SJSA1 (cell line): ENCODE measurements at places on chromosomes 3 and 15. TPM values are rescaled to one million over a fixed set of nuclear protein-coding genes. Genes with fewer than 3 reads are reported as not detected.

DNA sequence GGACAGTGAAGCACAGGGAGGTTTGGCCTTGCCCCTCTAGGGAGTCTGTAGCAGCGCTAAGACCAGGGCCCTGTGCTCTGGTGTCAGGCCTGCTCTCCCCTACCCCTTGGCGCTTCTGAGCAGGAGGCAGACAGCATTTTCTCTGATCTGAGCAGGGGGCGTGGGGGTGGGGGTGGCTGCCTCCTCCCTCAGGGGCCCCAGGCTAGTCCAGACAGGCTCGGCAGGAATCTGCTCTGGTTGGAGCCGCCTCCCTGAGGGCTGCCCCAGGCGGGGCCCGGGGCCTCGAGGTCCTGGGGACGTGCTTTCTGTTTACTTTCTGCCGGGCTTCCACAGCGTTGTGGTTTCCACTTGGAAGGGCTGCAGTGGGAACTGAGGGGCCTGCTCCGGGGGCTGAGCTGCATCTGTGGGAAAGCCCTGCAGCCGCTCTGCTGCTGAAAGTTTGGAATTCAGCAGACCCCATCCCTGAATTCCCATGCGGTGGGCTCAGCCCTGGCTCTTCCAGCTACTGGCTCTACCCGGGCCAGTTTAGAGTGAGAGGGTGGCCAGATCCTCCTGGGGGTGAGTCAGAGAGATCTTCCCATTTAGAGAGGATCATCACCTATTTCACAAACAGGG, 105.4 kb downstream of the LINGO1 start:
- DNase-seq, result peak; percentile 69

DNA sequence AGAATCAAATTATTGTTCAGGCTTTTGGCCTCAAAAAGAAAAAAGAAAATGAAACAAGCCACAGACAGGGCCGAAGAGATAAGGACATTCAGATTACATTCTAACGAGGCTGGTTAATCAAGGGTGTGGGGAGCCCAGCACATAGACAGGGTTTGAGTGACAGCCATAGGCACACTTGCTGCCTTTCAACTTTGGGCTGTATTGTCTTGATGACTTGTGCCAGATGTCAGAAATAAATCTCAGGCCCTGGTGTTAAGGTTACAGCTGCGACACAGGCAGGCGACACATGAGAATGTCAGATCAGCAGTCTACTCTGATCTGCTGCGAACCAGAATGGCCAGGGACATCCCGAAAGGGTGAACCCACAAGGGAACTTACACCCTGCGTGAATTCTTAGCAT, 231.2 kb upstream of the ARRDC4 start:
- no peak for DNase-seq

- DNase-seq, result no peak
Observed at GRCh38 chr3:16514021-16514700, 662 bp upstream of the RFTN1 start.

Gene BLM
- 25.0 and 51.0 TPM in 2 replicates for total RNA-seq
